ENCODE measurements at places on chromosomes 2 and 18.

DNA sequence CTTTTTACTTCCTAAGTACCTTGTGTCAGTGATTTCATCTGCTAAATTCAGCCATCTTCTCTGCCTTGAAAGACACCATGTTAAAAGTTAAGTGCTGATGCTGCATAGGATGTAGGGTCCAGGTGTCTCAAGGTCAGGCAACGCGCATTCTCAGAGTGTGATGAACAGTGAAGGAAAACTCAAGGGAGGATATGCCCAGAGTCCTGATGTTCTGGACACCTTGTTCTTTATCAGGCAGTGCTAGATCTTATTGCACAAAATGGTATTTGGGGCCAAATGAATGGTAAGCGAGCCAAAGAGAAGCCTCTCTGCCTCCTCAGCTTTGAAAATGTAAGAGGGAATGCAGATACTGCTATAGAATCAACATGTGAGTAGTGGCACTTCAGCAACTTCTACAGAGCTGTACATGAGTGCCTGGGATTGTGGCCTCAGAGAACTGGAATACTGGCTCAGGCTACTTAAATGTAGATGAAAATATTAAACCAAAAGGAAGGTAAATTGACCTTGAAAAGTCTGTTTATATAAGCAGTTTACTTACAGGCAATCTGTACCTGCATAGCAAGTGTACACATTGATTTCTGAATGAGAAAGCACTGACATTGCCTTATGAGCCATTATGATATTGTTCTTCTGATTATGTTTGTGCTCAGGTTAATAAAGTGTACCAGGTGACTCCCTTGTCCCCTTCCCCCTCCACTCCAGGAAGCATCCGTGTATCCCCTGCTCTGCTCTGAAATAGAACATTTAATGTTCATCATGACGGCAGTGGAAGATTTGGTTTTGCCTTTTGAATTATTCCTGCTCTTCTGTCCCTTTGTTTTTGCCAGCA lies 86.7 kb upstream of the RANBP2 start:
- no peak for DNase-seq

- no peak for DNase-seq
These were observed 541.9 kb downstream of the TMX3 start for GRCh38 chr18:68172842-68173549.

DNA sequence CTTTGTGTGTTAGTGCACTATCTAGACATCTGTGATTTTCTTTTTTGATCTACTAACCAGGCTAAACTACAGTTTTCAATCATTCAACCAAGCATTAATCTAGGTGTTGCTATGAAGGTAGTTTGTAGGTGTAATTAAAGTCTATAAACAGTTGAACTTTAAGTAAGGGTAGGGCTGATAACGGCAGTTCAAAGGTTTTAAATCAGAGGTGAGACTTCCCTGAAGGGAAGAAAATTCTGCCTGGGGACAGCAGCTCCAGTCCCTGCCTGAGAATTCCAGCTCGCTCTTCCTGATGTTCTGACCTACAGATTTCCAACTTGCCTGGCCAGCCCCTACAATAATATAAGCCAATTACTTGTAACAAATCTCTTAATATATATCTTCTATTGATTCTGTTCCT lies 663.9 kb downstream of the MBD2 start:
- DNase-seq: no peak

- peak; percentile 34 for DNase-seq
These were observed 1.3 kb downstream of the BIRC6 start for GRCh38 chr2:32358111-32358482.

DNA sequence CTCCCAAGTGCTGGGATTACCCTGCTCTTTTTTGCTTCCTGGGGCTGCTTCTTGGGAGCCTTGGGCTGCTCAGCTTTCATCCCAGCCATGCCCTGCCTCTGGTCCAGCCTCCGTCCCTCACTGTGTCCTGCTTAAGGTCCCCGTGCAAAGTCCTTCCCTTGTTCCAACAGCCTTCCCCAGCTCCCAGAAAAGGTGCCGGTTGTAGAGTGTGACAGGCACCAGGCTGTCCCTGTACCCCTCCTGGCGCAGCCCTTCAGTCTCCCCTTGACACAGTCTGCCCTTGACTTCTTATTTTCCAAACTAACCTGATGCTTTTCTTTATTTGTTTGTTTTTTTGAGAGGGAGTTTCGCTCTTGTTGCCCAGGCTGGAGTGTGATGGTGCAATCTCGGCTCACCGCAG lies 20.1 kb upstream of the ALPI start:
- no peak for DNase-seq

GRCh38 chr2:57809230-57809629 lies 237.4 kb upstream of the VRK2 start:
- DNase-seq: no peak

DNA sequence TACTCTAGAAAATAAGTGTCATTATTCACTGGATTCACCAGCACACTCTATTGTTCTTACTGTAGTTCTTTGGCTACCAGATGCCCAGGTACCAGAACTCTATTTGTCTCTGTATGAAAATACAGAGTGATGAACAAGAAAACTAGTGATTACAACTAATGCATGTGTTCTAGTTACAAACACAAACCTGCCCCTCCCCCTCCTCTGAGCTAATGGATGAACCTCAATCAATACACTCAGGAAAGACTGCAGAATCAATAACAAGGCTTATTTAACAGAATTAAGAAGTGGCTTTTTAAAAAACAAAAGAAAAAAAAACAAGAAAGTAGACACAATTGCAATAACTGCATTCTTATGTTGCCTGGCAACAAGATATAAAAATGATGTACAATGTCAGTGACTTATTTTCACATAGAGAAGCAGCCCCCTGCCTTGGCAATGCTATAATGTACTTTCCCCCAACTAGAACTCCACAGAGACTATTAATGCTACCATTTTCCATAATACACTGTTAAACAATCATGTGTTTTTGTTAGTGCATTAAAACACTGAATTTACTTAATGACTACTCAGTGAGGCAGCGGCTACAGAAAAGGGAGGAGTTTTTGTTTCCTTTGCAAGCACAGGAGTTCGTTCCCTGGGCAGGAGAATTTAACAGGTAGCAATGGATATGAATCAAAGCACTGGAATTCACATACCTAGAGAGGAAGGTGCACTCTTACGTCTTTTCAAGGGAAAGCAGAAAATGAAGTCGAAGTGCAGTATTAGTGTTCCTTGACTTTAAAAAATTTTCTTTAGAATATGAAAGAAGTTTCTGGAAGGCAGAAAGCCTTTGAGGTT lies 318.8 kb upstream of the REV1 start:
- DNase-seq: no peak

GRCh38 chr2:60671966-60672365 lies 84.1 kb upstream of the PAPOLG start:
- no peak for DNase-seq
